Frontal cortex (tissue), 4 donors: ENCODE measurements at places on chromosomes 12 and 14. TPM values are rescaled to one million over a fixed set of nuclear protein-coding genes. Genes with fewer than 3 reads are reported as not detected.
A peak's percentile ranks its signal among the peaks of the same experiment; 100 is the strongest.

DNA sequence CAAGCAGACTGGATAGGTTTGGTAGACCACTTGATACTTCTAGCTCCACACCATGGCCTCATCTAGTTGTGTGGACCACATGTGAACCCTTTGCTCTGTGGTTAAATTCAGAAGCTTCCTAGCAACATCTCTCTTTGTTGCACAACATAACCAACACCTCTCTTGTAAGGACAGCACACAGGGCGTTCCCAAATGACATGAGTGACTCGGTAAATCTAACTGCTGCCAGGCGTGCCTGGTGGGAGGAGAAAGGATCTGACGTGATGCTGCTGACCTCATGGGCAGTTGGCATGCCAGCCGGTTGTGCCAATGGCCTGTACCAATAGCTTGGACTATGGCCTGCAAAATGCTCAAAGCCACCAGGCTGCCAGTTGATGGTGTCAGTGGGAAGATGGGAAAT, 93.8 kb downstream of the CPSF2 start:
- no peak for DNase-seq

GRCh38 chr12:8692573-8692972, 5.2 kb upstream of the RIMKLB start:
- DNase-seq, result peak; percentile 67

- no peak for DNase-seq
Observed at GRCh38 chr14:36504771-36505175, 15.3 kb downstream of the NKX2-1 start.

GRCh38 chr12:3869865-3870264, 3.3 kb downstream of the PARP11 start:
- no peak for DNase-seq

CRIP1 gene
- not detected for total RNA-seq

- DNase-seq, result no peak
Observed at GRCh38 chr12:121794534-121795033, 1.1 kb upstream of the RHOF start.

PLEK2 gene
- total RNA-seq, result 0.41 TPM

GRCh38 chr14:70121521-70121920, 67.2 kb downstream of the SLC8A3 start:
- DNase-seq, result no peak

- DNase-seq, result no peak
Observed at GRCh38 chr12:11580125-11580751, 69.2 kb upstream of the ETV6 start.

GRCh38 chr12:25558586-25558985, 5.5 kb upstream of the LMNTD1 start:
- DNase-seq, result no peak

GRCh38 chr12:70365648-70366518, at the start of gene KCNMB4:
TSS of gene KCNMB4 (plus strand) at chr12:70366290. CDS start at chr12:70366735, 445 bp downstream.
- DNase-seq, result peak; percentile 87

RNASE4 gene
- total RNA-seq, result 1.2 TPM

GRCh38 chr12:109112720-109113465, 3.5 kb upstream of the ACACB start:
- no peak for DNase-seq

DNA sequence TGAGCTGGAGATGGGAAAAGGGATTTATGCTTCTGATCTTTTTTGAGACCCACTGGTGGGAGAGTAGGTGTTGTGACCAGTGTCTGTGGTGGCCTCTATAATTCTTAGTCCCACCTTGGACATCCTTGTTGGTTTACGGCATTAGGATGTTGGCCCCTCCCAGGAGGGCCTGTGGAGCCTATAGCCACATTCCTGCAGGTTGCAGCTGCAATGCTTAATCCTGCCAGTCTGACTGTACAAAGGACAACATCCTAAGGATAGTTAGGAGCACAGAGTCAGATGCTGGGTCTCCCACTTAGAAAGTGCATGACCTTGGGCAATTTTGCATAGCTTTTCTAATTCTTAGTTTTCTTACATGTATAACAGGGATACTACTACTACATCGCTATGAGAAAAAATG, 150.9 kb upstream of the SLC38A2 start:
- DNase-seq, result no peak

DNA sequence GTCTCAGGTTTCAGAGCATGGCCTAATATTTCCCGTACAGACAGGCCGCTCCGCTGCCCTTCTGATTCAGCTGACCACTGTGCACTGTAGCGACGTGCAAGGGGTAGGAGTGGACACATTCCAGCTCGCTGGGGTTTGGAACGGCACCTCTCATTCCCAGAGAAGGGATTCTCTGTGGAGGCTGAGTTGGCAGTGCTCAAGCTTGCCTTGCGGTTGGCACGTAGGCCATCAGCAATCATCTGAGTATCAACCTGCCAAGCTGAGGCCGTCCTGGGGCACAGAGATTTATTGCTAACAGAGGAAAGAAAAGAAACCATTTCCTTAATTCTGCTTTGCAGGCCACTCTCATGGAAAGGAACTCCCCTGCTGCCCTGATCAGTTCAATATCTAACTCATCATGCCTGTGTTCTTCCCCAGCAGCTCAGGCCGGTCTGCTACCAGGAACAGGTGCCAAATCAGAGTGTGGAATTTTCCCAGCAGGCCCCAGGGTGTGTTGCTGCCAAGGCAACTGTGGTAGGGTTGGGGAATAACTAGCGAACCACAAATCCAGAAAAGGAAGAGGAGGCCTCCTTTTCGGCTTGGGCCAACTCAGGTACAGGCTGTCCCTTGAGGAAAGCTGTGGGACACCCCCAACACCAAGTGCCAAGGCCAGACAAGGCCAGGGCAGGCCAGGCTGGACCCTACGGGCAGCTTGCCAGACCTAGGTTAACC, 92.5 kb downstream of the SSPN start:
- DNase-seq, result no peak

DNA sequence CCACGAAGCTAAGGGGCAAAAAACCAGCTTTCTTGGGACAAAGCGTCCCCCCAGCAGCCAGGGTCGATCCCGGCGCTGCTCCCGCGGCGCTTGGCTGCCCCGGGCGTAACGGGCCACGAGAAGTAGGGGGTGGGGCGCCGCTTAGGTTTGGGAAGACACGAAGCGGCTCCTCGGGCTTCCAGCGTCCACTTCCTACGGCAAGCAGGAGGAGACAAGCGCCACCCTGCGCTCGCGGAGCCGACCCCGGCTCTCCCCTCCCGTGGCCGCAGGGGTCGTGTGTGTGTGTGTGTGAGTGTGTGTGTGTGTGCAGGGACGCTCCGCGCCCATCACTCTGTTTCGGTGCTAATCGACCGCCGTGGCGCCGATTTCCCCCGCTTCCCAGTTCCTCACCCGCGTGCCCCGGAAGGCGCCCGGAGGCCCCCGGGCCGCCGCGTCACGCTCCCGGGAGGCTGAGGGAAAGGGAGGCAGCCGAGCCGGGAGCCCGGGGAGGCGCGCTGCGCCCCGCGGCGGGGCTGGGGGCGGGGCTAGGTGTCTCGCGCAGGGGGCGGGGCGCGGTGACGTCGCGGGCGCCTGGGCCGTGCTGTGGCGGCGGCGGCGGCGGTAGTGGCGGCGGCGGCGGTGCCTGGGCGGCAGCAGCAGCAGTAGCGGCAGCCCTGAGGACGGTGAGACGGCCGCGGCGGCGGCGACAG, at the start of gene ERC1:
Gene ERC1 (plus strand): TSS at position 563 of the 689 bp plus-strand sequence. CDS start 36,681 bp downstream, outside the sequence.
- DNase-seq, result peak; percentile 97

GRCh38 chr12:111494676-111495075, 89.0 kb downstream of the SH2B3 start:
- no peak for DNase-seq
